ENCODE measurements at places on chromosomes 5 and 9.
A peak's percentile ranks its signal among the peaks of the same experiment; 100 is the strongest.

- no peak for DNase-seq
Observed at GRCh38 chr9:116335392-116335791, 181.8 kb downstream of the PAPPA start.

DNA sequence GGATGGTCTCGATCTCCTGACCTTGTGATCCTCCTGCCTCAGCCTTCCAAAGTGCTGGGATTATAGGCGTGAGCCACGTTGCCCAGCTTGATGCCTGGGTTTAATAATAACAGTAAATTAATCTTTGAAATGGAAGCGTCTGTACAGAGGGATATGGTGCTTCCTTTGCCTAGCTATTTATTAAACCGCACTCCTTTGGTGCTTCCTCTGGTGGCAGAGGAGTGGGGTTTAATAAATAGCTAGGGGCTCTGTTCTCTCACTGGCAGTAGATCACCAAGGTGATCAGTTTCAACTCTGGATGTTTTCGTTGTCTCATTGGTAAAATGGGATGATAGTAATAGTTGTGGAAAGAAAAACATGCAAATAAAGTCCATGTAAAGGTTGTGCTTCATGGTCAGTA, 1122.5 kb upstream of the WWC1 start:
- no peak for DNase-seq

DNA sequence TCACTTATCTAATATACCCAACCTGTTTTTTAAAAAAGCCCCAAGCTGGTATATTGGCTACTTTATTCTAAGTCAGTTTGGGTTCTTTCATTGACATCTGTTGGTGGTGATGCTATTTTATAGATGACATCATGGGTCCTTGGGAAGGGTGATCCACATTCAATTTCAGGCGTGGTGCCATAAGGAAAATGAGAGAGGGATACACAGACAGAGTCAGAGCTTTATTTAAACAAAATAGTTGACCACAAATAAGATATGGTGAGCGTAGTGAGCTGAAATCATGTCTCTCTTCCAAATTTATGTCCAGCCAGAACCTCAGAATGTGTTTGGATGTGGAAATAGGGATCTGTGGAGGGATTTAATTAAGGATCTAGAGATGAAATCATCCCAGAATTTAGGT, 302.4 kb downstream of the MAT2B start:
- DNase-seq = no peak

GRCh38 chr5:123599171-123599570, 87.2 kb downstream of the CSNK1G3 start:
- peak; percentile 4 for DNase-seq

GRCh38 chr9:88313364-88314220, 74.7 kb upstream of the SPIN1 start:
- no peak for DNase-seq

- no peak for DNase-seq
Observed at GRCh38 chr9:120538339-120538738, 41.6 kb downstream of the CDK5RAP2 start.

DNA sequence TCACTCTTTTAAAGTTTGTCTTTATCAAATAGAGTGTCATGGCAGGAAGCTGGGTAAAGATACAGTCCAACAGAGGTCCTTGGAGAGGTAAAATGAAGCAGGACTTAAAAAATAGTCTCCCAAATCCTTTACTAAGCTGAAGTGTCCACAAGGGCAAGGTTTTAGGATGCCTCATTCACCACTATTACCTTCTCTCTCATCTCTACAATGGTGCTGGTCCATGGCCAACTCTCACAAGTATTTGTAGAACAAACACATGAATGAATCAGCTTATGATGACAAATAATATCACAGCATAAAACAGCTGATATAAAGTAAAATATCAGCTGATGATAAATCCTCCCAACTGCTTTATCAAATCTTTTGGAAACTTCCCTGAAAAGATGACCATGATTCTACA, 162.3 kb upstream of the ZNF462 start:
- peak; percentile 22 for DNase-seq

GRCh38 chr9:33300546-33300945, 10.2 kb downstream of the NFX1 start:
- no peak for DNase-seq

DNA sequence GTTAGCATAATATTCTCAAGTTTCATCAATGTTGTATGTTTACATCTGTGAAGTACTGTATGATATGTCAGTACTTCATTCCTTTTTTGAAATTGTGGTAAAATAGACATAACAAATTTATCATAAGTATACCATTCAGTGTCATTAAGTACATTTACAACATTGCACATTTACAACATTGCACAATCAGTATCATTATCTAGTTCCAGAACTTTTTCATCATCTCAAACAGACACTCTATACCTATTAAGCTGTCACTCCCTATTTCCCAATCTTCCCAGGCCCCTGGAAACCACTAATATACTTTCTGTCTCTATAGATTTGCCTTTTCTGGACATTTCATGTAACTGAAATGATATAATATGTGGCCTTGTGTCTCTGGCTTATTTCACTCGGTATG, 75.1 kb upstream of the ATG10 start:
- peak; percentile 7 for DNase-seq

DNA sequence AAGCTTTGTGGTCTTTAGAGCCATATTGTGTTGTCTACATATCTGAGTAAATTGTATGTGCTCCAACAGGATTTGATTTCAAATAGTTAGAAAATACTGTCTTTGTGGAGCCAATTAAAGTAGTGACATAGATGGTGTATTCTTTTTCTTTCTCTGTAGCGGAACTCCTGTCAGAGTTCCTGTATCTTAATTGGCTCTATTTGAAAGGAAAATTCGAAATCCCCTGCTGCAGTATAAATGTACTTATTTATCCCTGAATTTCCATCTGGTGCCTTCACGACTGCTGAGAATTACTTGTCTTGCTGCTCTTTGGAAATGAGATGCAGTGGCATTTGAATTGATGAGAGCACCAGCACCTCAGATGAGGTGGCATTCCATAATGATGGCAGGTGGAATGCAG, 546.7 kb upstream of the SGCD start:
- DNase-seq = no peak

- no peak for DNase-seq
Observed at GRCh38 chr5:144086295-144086694, 84.2 kb downstream of the YIPF5 start.

GRCh38 chr5:112737070-112737462, 619 bp upstream of the APC start:
- DNase-seq = no peak

- DNase-seq = peak; percentile 53
Observed at GRCh38 chr9:121735065-121735792, 83.8 kb downstream of the DAB2IP start.

- DNase-seq = no peak
Observed at GRCh38 chr5:180136630-180137381, 65.2 kb upstream of the RNF130 start.

DNA sequence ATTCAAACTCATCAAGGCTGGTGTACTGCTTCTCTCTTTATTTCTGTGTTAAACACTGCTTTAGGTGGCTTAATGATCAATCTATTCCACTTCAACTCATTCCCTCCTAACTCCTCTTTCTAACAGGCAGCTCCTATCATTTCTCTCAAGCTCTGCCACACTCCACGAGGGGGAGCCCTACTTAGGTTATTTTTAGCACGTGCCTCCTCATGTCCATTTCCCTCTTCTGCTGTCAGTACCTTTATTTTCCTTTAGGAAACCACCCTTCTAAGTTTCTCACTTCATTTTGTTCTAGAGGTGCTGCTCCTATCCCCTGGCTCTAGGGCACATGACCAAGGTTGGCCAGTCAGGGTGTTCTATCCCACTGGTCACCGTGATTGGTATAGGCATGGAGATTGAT, 6.7 kb upstream of the BRINP1 start:
- no peak for DNase-seq

- no peak for DNase-seq
Observed at GRCh38 chr9:110809038-110809595, 140.5 kb downstream of the MUSK start.

- no peak for DNase-seq
Observed at GRCh38 chr9:17648516-17648915, 69.7 kb downstream of the SH3GL2 start.

DNA sequence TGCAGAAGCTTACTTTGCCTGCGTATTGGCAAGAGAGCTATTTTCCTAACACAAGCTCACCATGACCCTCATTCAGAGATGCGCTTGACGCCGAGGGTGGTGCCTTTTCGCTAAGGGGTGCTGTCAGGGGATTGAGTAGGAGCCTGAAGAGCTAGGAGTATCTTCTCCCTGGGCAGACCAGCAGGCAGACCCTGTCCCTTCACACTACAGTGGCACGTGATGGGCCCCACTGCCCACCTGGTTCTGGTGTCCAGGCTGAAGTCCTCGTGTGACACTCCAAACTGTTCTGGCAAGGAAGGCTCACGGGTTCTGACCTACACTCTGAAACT, 198.3 kb downstream of the AUH start:
- DNase-seq = no peak

GRCh38 chr9:78397045-78397444, 100.1 kb downstream of the PSAT1 start:
- DNase-seq = no peak

DNA sequence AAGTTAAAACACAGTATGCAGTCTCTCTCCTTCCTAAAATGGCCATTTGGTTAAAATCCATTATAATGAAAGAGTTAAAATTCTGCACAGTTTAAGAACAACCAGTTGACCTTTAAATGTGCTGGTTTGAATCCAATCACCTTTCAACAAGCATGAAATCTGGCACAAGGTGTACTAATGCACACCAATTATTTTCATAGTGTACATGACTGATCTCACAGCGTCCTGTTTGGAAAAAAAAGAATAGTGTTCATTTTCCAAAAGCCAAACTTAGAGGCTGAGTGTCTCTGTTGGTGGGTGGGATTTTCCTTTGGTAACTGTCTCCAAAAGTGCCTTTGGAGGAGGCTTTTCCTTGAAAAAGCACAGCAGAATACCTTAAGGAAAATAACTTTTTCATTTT, 180.6 kb downstream of the DEPDC1B start:
- no peak for DNase-seq

GRCh38 chr5:39755986-39756385, 331.2 kb upstream of the DAB2 start:
- peak; percentile 96 for DNase-seq

DNA sequence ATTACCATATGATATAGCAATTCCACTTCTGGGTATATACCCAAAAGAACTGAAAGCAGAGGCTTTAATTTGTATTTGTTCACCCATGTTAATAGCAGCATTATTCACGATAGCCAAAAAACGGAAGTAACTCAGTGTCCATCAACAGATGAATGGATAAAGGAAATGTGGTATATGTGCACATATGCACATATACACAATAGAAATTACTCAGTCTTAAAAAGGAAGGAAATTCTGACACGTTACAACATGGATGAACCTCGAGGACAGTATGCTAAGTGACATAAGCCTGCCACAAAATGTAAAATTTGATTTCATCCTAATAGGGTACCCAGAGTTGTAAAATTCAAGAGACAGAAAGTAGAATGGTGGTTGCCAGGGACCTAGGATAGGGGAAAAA, 54.9 kb downstream of the NUP155 start:
- DNase-seq = no peak

- DNase-seq = no peak
Observed at GRCh38 chr5:73234204-73234555, 61.2 kb downstream of the TMEM174 start.

DNA sequence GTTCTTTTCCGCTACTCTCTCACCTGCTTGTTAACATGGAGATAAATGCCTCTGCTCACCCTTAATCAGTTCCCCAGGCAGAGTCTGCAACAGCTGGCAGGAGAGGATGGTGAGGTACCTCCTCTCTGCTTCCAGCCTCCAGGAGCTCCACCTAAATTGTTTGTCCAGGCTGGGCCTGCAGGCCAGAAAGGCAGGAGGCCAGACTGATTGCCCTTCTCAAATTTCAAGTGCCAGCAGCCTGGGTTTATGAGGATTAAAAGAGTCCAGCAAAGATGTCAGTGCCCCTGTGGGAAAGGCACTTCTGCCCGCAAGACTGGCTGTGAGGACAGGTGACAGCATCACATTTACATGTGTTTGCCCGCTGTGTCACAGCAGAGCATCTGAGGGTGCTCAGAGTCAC, 19.8 kb downstream of the CORO2A start:
- DNase-seq = peak; percentile 12

GRCh38 chr9:127353882-127354281, 43.1 kb upstream of the SLC2A8 start:
- DNase-seq = no peak

DNA sequence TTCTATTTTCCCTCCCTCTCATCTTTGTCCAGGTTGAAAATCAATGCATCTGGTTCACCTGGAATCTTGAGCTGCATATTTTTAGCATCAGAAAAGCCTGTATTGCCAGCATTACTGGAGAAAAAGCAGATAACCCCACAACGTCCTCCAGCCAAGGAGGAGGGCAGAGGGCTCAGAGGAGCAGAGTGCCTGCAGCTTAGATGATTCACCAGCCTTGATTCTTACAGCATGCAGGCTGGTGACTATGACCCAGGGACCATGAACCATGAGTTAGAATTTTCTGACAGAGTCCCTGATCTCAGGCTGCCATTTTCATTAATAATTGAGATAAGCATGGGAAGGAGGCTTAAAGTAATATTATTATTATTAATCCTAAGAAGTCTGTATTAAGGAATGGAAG, 278.2 kb downstream of the BRINP1 start:
- DNase-seq = peak; percentile 2

DNA sequence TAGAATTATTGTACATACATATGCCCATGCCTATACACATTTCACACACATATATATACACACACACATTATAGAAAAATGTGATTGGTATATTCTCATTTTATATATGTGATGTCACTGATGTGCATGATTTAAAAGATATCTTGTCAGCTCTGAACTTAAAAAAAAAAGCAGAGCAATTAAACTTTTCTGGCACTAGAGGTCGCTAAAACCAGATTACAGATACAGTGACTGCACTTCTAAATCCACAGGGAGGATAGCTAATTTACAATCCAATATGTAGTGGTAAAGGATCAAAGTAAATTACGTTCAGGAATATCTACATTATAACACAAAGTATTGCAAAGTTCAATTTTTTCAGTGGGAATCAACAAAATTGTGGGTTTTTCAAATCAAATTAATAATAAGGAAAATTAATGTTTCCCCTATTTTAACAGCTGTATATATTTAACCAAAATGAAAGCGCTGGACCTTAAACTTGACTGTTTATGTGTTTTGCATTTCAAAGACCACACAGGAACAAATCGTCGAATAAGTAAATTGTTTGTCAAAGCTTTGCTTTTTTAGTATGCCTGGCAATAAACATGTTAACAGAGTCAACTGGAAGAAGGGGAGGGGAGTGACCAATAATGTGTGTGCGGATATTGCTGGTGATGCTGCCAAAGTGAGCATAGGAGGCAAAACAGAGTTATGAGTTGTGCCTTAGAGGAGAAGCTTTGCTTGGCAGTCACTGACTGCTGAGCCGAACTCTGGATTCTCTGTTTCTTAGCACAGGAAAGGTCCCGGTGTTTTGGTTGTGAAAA, 1201.4 kb upstream of the C9orf72 start:
- DNase-seq = no peak

- no peak for DNase-seq
Observed at GRCh38 chr5:96649251-96649662, 12.9 kb upstream of the CAST start.

- no peak for DNase-seq
Observed at GRCh38 chr9:82498541-82499317, 510.2 kb downstream of the SPATA31D1 start.

All from foreskin fibroblast (primary cell).